ENCODE measurements at places on chromosomes 16 and 17.

GRCh38 chr17:9859781-9860180 is 34.1 kb downstream of the GLP2R start:
- DNase-seq, result no peak

GRCh38 chr17:18224387-18225120 is 881 bp upstream of the LLGL1 start:
- no peak for DNase-seq

- peak; percentile 82 for DNase-seq
Observed at GRCh38 chr17:63435681-63436522, 10.2 kb downstream of the CYB561 start.

DNA sequence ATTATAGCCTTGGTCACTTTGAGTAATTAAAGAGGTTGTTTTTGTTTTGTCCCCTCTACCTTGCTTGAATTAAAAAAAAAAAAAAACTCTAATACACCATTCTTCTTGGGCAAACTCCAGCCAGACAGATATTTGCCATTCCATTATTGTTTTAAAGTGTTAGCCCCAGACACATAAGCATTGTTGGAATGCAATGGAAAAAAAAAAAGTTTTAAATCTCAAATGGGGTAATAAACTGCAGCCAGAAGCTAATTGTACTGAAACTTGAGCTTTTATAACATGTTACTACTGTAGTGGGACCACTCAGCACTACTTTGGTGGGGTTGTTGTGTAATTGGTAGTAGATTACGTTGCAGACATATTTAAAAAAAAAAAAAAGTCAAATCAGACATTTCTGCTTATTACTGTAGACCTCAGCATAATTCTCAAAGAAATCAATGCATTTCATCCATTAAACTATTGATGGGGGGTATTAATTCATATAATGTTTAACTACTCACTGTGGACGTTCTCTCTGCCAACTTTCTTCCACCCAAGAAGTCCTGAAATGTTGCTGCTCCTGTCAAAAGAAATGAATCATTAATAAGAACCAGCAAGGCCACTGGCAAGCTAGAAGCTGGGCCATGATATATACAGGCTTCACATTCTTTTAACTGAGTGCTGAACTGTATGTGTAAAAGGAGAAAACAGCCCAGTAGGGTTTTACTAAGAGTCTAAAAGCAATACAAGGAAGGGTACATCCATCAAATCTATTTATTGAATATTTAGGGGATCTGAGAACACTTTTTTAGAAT is 626.6 kb upstream of the SOX9 start:
- no peak for DNase-seq

GRCh38 chr17:7177191-7177953 is 1.8 kb downstream of the ASGR1 start:
- DNase-seq, result no peak

DNA sequence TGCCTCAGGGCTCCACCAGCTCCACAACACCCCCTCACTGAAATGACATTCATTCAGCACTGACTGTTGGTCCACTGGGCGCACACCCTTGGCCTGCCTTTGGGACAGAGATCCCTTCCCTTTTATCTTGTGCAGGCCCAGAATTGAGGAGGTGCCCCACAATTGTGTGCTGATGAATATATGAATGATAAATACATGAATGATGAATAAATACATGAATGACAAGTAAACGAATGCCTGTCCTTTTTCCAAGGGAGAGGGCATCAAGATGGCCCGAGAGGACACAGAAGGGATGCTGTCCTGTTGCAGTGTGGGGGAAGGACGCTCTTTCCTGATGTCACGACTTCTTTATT is 5.7 kb downstream of the CCR7 start:
- DNase-seq, result no peak

DNA sequence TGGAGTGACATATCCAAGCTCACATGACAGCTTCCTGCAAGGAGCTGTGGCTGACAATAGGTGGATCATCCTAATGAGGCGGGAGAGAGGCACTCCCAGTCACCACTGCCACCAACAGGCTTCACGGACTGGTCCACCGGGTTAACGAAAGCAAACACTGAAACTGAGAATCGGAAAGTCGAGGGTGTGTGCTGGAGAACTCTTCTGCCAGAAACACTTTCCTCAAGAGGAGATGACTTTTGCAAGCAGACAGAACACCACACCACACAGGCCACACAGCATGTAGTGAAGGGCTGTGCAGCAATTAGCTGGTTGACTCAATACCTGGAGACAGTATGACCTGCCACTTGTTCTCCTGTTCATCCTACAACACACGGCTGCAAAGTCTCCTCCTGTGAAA is 53.0 kb upstream of the DNAJA2 start:
- no peak for DNase-seq

GRCh38 chr16:56022818-56023217 is 147.6 kb upstream of the CES5A start:
- no peak for DNase-seq

DNA sequence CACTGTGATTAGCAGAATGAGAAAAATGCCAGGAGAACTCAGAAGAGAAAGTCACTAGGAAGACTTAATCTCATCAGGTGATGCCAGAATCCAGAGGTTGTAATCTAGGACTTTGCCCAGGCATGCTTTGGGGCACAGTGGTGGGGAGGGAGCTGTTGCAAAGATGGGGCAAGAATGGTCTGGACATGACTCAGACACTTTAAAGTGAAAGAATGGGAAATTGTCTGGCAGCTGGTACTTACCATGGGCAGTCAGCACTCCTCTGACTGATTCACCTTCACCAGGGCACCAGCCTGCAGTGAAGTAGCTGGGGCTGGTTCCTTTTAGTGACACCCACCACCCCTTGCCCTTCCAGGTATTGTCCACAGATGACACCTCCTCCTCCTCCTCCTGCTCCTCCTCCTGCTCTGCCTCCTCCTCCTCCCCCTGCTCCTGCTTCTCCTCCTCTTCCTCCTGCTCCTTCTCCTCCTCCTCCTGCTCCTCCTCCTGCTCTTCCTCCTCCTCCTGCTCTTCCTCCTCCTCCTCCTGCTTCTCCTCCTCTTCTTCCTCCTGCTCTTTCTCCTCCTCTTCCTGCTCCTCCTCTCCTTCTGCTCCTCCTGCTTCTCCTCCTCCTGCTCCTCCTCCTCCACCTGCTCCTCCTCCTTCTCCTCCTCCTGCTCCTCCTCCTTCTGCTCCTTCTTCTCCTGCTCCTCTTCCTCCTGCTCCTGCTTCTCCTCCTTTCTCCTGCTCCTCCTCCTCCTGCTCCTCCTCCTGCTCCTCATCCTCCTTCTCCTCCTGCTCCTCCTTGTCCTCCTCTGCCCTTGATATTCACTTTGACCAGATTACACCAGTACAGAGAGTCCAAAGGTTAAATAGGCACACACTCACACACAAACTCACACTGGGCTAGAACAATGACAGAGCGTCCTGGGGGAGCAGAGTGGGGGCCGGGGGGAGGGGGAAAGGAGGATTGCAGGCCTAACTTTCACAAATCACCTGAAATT is at the start of gene CHD9NB:
CHD9NB (minus strand) TSS at position 379 of the 983 bp plus-strand sequence. CDS start 8,739 bp downstream, outside the sequence.
- DNase-seq, result no peak

GRCh38 chr16:28133666-28134065 is 70.2 kb upstream of the GSG1L start:
- no peak for DNase-seq

DNA sequence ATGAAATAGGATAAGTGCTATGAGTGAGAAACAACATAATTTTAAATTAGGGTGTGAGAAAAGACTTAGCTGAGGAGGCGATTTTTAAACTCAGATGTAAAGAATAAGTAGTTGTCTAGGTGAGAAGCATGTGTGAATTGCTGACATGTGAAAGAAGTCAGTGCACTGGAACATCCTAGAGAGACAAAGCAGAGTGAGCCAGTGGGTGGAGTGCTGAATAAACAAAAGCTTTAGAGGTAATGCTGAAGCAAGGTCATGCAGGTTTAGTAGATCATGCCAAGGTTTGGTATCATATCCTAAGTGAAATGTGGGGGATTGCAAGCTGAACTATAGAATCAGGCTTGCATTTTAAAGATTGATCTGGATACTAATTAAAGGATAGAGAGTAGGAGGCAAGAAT is 89.4 kb downstream of the KIF2B start:
- DNase-seq, result no peak

DNA sequence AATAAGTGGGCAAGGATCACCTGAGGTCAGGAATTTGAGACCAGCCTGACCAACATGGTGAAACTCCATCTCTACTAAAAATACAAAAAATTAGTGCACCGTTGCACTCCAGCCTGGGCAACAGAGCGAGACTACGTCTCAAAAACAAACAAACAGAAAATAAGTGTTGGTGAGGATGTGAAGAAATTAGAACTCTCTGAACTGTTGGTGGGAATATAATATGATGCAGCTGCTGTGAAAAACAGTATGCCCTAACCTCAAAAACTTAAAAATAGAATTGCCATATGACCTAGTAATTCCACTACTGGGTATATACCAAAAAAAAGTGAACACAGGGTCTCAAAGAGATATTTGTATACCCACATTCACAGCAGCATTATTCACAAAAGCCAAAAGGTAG is 26.1 kb downstream of the GLG1 start:
- no peak for DNase-seq

GRCh38 chr17:35566968-35567367 is 6.3 kb upstream of the SLFN14 start:
- no peak for DNase-seq

DNA sequence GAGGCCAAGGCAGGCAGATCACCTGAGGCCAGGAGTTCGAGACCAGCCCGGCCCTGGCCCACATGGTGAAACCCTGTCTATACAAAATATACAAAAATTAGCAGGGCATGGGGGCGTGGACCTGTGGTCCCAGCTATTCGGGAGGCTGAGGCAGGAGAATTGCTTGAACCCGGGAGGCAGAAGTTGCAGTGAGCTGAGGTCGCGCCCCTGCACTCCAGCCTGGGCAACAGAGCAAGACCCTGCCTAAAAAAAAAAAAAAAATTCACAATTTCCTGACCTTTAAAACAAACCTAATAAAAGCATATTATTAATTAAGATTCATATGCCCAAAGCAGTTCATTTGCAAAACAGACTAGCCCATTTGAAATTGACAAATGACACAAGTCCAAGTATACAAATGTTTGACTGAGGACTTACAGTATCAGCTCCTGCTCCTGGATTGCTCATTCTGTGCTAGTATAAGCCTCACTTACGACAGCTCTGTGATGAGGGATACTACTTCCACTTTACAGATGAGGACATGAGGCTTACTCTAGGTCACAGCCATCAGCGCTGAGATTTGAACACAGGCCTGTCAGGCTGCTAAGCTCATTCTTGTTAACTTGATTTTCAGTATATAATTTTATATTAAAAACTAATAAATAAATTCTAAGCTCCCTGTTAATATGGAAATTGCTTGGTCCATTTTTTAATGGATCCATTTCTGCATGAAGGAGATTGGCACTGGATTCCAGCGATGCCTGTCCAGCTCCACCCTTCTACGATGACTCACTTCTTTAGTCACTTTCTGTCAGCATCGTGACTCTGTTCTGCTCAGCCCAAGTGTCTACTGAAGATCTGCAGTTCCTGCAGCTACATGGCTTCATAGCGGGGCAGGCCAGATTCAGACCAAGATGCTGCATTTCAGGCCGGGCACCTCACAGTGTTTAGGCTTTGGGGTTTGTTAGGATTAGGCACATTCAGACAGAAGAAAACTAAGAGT is 88.2 kb downstream of the WDR59 start:
- DNase-seq, result no peak

- DNase-seq, result no peak
Observed at GRCh38 chr17:19307521-19307920, 55.0 kb downstream of the B9D1 start.

DNA sequence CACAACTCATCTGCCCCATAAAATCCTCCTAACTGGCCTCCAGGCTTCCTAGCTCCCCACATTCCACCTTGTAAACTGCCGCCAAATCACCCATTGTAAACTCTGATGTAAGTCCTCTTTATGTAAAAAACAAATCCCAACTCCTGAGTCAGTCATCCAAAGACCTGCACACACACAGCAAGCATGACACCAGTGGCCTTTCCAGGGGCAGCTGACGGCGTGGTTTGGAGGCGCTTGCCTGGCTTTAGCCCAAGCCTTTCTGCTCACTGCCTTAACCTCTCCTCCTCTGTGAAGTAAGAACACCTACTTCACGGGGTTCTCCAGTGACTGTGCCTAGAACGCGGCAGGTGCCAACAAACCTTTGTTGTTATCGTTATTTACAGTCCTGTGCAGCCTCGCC is 14.0 kb downstream of the UBE2O start:
- no peak for DNase-seq

Data from NCI-H2107 (cell line).